Activated CD4-positive, alpha-beta T cell treated with anti-CD3 and anti-CD28 coated beads, Interleukin-2, amount 50 U/mL, for 16 hours (primary cell): ENCODE measurements at places on chromosomes 1 and 21.

- no peak for DNase-seq
These were observed 107.3 kb upstream of the ADGRL4 start for GRCh38 chr1:79113836-79114235.

DNA sequence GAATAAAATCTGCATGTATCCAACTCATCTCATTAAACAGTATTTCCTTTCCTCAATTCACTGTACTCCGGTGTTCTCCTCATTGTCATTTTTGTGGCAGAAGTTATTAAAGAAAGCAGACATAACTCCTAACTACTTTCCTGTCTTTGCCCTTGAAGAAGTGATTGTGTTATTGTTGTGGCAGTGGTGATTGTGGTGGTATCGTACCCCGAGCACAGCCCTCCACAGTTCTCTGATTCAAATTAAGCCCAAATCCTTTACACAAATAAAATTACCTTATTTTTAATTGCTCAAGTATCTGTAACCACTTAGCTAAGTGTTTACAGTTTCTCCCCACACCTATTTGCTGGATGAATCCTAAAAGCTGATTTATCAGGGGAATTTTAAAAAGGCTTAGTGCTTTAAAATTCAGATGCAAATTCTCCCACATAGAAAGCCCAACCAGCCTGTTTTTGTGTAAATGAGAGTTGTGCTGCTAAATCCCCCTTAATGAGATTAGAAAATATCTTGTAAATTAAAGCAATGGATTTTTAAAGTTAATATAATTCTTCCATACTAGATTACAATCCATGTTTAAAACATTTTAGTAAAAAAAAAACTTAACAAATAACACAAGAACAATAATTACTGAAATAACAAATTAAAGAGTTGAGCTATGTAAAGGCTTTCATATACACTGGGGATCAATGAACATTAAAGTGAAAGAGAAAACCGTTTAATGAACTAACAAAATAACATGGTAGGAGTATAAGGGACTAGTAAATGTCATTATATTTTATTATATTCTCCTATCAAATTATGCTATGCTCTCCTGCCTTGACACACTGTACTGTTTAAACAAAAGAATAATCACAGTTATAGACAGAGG lies 259.0 kb downstream of the NEGR1 start:
- DNase-seq = no peak

- no peak for DNase-seq
These were observed 136.0 kb downstream of the LTN1 start for GRCh38 chr21:28856588-28857250.

DNA sequence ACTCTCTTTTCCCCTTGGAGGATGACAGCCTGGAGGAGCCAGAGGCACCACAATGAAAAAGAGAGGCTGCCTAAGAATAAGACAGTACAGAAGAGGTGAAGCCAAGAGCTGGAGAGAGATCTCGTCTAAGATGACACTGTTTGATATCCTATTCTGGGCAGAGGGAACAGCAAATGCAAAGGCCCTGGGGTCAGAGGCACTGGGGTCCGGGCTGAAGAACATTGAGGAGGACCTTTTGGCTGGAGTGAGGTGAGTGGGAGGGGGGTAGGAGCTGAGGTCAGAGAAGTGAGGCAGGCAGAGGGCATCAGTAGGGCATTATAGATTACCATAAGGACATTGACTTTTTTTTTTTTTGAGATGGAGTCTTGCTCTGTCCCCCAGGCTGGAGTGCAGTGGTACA lies 19.3 kb upstream of the TMEM51 start:
- no peak for DNase-seq

DNA sequence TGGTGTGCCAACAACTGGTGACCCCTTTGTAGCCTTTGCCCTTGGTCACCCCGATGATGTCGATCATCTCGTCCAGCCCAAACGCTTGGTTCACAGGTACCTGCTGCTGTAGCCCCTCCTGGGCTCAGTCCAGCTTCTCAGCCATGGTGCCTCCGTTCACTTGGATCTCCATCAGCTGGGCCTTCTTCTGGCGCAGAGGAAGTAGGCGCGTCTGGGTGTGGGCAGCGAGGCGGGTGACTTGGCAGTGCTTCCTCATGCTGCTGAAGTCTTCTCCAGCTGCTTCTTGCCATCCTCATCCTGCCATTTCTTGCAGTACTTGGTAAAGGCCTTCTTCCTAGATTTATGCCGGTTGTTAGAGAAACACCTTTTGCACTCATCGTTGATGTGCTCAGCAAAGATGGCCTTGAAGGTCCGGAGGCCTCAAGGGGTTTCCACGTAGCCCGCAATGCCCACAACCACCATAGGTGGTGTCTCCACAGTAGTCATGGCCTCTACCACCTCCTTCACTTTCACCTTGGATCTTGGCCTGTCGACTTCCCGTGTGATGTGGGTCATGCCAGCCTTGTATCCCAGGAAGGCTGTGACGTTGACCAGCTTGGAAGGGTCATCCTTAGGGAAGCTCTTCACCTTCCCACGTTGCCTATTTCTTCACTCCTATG lies 13.0 kb downstream of the DOP1B start:
- DNase-seq = no peak

DNA sequence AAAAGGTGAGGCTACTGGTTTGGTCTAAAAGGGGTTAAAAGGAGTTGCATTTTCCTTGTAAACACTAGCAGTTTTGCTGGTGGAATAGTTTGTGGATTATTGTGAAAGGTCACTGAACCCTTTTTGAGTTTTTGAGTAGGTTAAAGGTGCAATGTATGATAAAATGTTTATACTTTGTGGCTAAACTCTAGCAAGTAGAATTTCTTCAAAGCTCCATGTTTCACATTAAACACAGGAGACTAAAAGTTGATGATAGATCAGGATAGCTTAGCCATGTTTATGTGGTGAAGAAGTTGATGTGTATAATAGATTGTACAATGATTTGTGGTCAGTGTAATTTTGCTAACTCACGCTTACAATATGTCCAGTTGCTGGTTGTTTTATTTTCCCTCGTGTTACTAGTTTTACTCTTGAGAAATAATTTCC lies 13.1 kb downstream of the ZNF326 start:
- no peak for DNase-seq

DNA sequence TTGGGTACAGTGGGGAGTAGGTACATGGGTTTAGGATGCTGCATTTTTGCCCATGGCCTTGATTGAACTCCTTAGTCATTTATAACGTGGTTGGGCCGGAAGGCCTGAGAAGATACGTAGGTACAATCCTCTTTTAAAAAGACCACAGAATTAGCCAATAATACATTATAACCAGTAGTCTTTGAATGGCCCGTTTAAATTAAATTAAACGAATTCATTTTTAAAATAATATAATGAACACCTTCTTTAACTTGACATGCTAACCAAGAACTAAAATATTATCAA lies 20.1 kb upstream of the ADAR start:
- DNase-seq = no peak

- no peak for DNase-seq
These were observed 18.6 kb downstream of the NTPCR start for GRCh38 chr1:232968965-232969364.

- DNase-seq = no peak
These were observed 441.1 kb upstream of the VAMP3 start for GRCh38 chr1:7329868-7330615.

DNA sequence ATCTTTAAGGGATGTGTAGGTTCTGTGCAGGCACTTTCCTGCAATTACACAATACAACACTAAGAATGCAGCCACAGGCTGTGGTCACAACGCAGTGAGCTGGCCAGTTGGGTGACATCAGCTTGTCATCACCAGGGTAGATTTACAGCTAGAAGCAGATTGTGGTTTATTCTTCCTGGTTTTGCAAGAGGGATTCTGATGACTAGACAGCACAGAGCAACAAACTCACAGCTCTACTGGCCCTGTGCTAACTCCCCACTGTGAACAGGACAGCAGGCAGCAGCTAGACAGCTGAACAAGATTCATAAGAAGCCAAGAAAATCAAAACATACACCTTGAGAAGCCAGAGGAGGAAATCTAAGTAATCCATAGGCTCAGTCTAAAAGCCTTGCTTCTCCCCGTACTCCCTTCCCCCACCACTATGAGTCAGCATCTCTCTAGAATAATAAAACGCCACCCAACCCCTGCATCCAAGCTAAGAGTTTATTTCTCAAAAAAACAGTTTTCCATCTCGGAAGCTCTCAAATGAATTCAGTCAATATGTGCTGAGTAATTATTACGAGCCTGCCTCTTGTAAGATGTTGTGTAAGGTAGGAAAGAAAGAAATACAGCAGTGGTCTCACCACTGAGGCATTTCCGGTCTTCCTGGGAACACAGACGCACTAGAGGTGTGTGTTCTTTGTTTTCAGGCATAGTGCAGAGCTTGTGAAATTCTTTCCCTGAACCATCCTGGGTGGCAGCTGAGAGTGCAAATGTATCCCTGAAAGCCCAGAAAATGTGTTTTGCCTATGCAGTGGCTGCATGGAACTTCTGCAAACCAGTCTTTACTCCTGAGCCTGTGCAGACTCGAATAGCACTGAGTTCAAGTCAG lies 162.8 kb downstream of the NTPCR start:
- peak; percentile 88 for DNase-seq

GRCh38 chr1:216925962-216926625 lies 202.9 kb upstream of the ESRRG start:
- no peak for DNase-seq

DNA sequence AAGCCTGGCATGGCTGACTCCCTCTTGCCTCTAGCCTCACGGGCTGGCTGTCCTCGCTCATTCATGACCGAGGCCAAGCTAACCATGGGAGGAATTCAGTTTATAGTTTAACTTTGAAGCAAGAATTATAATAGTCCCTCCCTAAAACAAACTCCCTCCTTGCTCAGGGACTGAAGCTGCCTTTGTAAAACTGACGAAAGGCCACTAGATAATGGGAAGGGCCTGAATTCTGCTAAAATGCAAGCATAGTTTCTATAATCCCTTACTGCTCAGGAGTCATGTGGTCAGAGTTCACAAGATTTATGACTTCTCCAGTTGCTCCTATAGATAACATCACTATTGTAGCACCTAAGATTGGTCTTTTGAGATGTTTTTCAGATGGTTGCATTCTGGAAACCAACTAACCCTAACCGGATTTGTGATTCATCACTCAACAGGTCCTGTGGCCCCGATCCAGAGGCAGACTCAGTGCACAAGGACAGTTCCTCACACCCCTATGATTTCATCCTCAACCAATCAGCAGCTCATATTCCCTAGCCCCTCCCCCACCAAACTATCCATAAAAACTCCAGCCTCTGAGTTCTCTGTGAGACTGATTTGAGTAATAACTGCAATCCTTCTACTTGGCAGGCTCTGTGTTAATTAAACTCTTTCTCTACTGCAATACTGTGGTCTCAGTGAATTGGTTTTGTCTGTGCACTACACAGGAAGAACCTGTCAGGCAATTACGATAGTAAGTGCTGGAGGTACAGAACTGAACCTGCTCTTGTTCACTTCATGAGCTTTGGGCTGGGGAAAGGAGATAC lies 26.4 kb downstream of the HHIPL2 start:
- no peak for DNase-seq

- DNase-seq = peak; percentile 54
These were observed 28.2 kb downstream of the STPG1 start for GRCh38 chr1:24385160-24385940.

GRCh38 chr1:112418099-112418892 lies 22.3 kb downstream of the CTTNBP2NL start:
- no peak for DNase-seq

- DNase-seq = no peak
These were observed 2.1 kb downstream of the BACH1 start for GRCh38 chr21:29300807-29301138.

DNA sequence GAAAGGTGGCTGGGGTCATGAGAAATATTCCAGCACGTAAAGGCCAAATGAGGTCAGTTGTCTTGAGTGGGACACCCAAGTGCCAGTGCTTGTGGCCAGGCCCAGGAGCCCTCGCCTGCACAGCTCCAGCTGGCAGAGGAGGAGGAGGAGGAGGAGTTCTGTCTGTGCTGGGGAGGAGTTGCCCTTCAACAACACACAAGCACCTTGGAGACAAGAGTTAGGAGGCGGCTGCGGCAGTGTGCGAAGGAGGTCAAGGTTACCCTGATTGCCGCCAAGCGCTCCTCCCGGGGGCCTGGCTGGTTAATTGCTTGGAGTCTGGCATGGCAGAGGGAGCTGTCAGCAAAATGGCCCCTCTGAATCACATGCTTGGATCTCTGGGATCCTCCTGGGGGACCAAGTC lies 45.1 kb downstream of the GRIK3 start:
- DNase-seq = no peak

- DNase-seq = no peak
These were observed 38.3 kb upstream of the GBP5 start for GRCh38 chr1:89310976-89311375.

GRCh38 chr1:16719571-16720350 lies 20.6 kb upstream of the RNU1-4 start:
- no peak for DNase-seq
